ENCODE measurements at places on chromosomes 2 and 18.

DNA sequence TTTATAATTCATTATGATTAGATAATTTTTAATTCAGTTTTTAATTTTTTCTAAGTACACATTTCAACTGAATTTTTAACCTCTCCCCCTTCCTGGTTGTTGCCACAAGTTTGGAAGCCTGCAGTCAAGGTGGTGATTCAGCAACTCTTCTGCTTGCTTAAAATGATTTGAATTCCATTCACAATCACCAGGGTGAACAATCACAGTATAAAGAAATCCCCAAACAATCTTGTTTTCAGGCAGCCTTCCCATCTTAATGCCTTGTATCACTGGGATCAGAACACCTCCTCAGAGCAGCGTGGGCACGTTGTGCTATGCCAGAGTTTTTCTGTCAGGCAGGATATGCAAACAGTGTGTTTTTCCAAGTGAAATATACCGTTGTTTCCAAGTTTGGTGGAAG is 46.7 kb upstream of the BARD1 start:
- no peak for DNase-seq

- DNase-seq = no peak
These were observed 211.8 kb downstream of the SLC8A1 start for GRCh38 chr2:40240070-40240469.

GRCh38 chr2:61604433-61604832 is 66.3 kb upstream of the XPO1 start:
- DNase-seq = no peak

DNA sequence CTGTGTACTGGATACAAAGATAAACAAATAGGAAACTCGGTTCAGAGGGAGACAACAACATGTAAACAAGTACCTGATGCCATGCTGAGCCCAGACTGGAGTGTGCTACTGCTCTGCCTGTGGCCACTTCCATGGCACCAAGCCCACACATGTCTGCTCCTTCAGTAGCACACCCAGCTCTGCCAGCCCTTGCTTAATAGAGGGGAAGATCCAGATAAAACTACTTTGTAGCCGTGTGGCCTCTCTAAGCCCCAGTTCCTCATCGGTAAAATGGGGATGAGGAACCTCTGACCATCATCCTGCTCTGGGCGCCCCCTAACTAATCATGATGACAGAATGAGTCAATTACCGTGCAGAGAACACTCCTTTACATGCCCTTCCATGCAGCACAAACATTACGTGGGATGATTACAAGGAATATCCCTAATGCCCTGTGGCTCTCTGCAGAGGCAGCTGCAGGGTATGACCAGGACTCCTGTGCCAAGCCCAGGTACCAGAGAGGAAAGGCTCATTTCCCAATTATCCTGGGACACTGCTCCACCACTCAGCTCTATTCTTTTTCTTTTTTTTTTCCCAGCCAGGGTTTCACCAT is 34.9 kb downstream of the DNMT3A start:
- no peak for DNase-seq

- no peak for DNase-seq
These were observed 62.5 kb upstream of the PAPOLG start for GRCh38 chr2:60693551-60693950.

- DNase-seq = no peak
These were observed 83.2 kb upstream of the UNC80 start for GRCh38 chr2:209688385-209688784.

DNA sequence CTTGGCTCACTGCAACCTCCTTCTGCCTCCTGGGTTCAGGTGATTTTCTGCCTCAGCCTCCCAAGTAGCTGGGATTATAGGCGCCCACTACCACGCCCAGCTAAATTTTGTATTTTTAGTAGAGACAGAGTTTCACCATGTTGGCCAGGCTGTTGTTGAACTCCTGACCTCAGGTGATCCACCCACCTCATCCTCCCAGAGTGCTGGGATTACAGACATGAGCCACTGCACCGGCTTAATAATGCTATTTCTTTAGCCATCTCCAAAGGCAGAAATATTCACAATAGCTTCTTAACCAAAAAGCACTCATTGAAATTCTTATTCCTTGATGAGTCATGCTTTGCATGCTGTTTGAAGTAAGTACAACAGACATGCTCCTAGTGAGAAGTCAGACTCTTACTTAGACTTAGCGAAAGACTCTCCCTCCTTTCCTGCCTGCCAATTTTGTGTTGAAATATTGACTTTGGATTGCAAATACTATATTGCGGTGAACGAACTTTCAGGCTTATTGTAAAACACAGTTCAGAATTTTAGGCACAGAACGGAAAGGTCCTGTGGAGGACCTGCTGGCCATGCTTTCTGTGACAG is 4.4 kb downstream of the ACTR3 start:
- no peak for DNase-seq

DNA sequence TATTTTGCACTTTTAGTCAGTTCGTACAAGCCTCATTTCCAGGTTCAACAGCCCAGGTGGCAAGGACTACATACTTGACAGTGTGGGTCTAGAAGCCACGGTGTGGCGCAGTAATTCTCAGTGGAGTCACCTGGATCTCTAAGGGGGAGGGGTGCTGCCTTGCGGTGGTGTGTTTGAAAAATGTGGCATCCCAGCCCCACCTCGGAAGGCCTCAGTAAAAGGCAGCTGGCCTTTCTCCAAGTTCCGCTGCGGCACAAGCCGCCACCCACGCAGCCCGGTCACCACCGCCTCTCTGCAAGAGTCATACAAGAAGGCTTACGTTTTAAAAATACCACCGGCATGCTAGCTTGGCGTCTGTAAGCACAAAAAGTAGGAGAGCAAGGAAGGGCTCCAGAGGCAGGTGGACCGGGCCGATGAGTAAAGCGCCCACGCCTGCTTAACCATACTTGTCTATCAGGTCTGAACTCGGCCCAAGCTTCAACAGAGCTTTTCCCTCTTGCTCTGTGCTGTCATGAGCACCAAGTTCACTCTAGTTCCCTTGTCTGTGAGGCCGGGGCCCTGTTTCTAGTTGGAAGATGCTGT is 49.5 kb downstream of the SPRED2 start:
- no peak for DNase-seq

DNA sequence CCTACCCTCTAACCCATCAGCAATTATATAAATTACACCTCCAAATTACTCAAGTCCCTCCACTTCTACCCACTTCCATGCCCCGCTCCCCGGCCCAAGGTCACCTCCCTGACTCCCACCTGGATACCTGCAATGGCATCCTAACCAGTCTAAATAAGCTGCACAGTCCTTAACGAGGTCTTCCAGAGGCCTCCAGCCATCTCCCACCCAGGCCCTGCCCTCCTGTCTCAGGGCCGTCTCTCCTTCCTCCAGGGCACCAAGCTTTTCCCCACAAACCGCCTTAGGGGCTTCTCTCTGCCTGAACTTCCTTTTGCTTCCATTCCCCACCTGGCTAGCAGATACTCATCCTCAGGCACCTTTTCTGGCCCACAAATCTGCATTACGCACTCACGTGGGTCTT is 4.8 kb downstream of the L3MBTL4 start:
- DNase-seq = no peak

- DNase-seq = no peak
These were observed 190.4 kb downstream of the PMAIP1 start for GRCh38 chr18:60090170-60090569.

- no peak for DNase-seq
These were observed 144.2 kb upstream of the ID2 start for GRCh38 chr2:8537562-8538155.

Measured in NCI-H2081 treated with DMSO at 0.1 percent for 48 hours (cell line).